ENCODE measurements at places on chromosomes 7 and 10.

DNA sequence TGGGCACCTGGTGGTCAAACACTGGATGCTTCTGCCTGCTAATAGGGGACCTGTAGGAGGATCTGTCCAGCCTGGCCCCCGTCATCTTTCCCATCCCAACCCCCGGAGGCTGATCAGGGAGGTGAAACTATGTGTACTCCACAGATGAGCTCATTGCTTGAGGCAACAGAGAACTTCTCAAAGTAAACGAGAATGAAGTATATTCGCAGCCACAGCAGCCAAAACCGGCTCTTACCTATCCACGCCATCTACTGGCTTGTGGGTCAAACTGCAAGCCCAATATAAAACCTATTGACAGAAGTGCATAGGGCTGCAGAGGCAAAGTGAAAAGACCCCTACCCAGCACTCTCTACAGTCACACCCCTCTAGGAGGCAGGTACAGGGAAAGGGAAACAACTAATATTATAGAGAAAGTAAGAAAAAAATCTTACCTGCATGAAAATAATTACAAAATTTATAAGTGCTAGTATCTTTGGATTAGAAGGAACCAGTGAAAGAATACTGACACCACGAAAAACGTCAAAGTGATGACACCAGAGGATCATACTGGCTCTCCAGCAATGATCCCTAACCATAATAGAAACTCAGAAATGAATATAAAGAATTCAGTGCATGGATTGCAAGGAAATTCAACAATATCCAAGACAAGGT lies 973.5 kb downstream of the ANKRD7 start:
- peak; percentile 41 for DNase-seq

GRCh38 chr7:30596014-30596641 lies 1.4 kb downstream of the GARS1 start:
- DNase-seq, result peak; percentile 42

DNA sequence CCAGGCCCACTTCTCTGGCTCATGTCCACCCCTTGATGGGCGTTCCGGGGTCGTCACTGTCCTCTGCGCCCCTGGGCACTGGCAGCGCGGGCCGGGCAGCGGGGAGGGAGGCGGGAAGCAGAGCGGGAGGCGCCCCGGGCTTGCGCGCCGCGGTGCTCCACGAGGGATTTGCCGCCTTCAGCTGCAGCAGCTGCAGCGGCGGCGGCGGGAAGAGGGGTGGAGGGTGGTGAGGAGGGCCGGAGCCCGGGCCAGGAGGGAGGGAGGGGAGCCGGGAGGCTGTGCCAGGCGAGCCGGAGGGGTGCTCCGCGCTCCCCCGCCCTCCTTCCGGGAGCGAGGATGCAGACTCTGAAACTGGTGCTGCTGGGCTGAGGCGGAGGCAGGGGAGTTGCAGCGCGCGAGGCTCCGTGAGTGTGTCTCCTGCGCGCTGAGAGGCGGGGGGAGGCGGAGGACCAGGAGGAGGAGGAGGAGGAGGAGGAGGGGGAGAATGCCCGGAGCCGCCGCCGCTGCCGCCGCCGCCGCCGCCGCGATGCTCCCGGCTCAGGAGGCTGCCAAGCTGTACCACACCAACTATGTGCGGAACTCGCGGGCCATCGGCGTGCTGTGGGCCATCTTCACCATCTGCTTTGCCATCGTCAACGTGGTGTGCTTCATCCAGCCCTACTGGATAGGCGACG lies at the start of gene LHFPL3:
Gene LHFPL3, plus strand, starts transcription at position 308 of the 674 bp plus-strand sequence.
- no peak for DNase-seq

GRCh38 chr10:89002226-89002978 lies 11.8 kb downstream of the FAS start:
- DNase-seq, result no peak

- DNase-seq, result no peak
Measured at GRCh38 chr7:41478187-41478586, 224.7 kb downstream of the INHBA start.

DNA sequence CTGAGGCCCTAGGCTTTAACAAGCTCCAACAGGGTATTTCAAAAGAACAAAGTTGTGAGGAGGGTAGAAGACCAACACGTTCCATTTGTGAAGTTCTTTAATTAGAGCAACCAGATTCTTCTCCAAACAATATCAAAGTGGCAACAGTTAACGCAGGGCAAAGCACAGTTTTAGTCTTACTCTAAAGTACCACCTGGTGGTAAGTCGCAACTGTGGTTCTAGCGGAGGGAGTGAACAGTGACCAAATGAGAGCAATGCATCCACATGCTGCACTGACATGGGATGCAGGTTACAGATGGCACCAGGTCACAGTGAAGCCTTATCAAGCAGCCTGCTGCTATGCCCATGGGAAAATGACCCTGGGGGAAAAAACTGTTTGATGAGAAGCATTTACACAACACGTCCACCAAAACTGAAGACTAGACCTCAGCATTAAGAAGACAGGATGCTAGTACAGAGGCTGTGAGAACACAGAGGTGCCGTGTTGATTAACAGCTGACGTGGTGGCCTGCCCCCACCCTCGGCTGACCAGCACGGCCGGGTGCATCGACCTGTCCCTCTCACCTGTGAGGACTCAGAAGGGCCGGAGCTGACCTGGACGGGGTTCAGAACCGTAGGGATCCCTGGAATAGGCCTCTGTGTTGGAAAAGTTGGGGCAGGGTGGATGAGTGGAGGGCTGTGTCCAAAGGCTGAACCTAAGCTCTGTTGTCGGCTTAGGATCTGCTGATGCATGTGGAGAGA lies 211.2 kb downstream of the GLI3 start:
- DNase-seq, result no peak

GRCh38 chr10:131453721-131454634 lies 142.5 kb upstream of the TCERG1L start:
- DNase-seq, result peak; percentile 42

GRCh38 chr7:18250133-18250532 lies 222.5 kb upstream of the PRPS1L1 start:
- no peak for DNase-seq

- peak; percentile 5 for DNase-seq
Measured at GRCh38 chr7:125136755-125137532, 207.3 kb upstream of the POT1 start.

DNA sequence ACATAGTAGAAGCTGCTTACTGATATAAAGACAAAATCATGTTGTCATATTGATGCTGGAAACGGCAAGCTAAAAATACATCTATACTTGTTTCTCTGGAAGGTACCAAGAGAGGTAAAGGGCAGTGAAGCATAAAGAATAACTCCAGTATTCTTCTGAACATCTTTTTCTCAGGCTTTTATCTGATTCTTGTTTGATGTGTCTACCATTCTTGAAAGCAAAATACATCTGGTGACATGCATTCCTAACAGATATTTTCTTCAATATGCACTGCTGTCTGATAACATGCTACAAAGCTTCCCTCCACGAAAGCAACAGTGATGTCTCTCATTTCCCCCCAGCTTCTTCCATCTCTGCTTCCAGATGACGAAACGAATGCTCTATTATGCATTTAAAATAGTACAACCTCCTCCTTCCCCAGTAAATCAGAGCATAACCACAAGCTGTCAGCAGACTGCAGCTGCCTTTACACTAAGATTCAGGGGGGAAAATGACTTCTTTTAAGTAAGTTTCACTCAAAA lies 100.8 kb downstream of the ARHGAP21 start:
- no peak for DNase-seq

GRCh38 chr7:129238546-129238945 lies 13.7 kb downstream of the AHCYL2 start:
- no peak for DNase-seq

- peak; percentile 58 for DNase-seq
Measured at GRCh38 chr10:72098836-72099599, 10.7 kb upstream of the SPOCK2 start.

GRCh38 chr7:120720317-120720716 lies 137.6 kb downstream of the TSPAN12 start:
- DNase-seq, result no peak

DNA sequence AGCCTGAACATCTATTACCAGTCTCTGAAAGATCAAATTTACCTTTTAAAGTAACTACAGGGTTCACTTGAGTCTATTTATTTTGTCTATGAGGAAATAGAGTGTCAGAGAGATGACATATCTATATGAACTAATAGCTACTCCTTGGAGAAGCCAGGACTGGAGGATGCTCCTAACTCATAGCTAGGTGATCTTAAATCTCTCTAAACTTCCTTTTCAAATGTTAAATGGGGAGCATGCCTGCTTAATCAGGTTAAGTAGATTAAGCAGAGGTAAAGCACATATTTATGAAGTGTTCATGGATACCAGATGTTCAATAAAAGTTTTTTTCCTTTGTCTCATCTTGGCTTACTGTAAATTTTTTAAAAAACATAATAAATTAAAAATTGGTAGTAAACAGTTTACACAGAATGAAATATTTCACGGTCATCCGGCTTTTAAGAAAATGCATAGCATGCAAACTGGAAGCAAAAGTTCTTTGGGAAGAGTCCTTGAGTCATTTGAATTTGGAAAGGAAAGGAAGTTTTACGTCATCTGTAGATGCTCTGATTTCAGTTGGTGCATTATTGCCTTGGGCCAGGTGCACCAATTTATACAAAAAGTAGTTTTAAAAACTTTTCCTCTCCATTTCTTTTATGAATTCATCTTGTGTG lies 155.1 kb downstream of the BICC1 start:
- DNase-seq, result no peak

- DNase-seq, result no peak
Measured at GRCh38 chr7:96408881-96409280, 87.0 kb upstream of the SLC25A13 start.

GRCh38 chr10:35000936-35001335 lies 89.2 kb downstream of the CUL2 start:
- no peak for DNase-seq

DNA sequence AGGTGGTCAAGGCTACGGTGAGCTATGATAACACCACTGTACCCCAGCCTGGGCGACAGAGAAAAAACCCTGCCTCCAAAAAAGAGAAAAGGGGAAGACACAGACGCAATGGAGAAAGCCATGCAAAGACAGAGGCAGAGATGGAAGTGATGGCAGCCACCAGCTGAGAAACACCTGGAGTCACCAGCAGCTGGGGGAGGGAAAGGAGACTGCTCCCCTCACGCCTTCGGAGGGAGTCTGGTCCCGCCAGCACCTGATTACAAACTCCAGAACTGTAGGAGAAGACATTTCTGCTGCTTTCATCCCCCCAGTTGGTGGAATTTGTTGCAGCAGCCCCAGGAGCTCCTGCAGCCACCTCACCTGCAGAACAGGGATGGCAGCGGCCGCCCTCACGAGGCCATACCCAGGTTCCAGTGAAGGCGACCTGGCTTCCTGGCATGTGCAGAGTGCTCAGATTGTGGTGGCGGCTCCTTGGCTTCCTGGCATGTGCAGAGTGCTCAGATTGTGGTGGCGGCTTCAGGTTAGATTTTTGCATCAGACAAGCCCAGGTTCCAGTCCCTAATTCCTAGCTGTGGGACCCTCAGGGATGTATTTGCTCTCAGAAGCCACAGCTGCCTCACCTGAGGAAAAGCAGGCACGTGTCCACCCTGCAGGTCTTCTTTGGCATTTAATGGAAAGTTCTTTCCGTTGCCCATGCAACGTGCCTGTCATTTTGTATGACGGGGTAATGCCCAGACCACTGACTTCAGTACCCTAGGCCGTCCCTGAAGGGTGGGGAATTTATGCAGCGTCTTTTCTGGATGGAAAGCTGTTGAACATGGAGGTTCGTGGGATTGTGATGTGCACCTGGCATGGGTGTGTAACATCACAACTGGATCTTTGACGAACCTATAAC lies 182.9 kb downstream of the EBF3 start:
- DNase-seq, result no peak

GRCh38 chr7:128031901-128032604 lies 816 bp upstream of the LRRC4 start:
- DNase-seq, result no peak

DNA sequence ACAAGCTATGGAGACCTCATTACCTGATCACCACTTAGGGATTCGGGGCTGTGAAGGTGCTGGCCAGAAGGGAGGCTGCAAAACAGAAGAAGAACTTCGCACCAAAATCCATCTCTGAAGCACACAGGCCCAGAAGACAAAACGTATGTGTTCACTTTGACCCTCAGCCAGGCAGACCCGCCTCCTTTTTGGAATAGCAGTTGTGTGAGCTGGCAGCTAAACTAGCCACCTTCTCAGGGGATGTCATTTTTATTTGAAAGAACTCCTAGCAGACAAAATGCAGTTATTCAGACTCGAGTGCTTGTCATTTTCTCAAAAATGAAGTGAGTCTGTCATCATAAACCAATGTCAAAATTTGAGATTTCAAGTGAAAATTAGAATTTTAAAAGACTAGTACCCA lies 71.7 kb downstream of the TNS3 start:
- DNase-seq, result no peak

DNA sequence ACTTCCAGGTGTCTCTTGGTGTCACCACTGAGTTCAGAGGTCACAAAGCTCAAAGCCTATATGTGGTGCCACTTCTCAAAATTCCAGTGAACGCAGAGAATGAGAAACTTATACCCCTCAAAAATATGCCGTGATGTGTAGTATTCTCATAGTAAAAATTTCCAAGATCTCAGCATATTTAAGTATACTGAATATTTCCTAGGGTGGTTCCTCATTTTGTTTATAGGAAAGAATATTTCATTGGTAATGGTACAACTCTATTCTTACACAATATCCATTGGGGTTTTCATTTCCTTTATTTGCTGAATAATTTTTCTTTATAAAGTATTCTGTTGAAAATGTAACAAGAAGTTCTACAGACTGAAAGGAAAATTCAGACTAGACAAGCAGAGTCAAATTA lies 58.9 kb upstream of the ADO start:
- DNase-seq, result no peak

- DNase-seq, result no peak
Measured at GRCh38 chr10:80971461-80971860, 433.8 kb downstream of the SH2D4B start.
